ENCODE measurements at places on chromosomes 2 and 18.

GRCh38 chr2:11397513-11397912 is 53.1 kb upstream of the ROCK2 start:
- DNase-seq: no peak

DNA sequence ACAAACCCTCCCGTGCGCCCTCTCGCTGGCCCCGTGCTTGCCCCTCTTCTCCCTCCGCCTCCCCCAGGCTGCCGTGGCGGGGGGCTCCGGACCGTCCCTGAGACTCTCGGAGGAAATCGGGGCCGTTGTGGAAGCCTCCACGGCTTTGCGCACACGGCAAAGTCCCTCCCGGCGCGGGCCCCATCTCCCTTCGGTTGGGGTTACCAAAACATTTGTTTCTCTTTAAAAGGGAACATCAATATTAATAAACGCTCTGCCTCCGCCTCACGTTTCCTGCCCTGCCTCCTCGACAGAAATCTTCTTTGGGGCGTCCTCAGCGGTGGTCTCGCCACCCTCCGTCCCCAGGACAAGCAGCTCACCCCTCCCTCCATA is 3.8 kb downstream of the PAX3 start:
- no peak for DNase-seq

DNA sequence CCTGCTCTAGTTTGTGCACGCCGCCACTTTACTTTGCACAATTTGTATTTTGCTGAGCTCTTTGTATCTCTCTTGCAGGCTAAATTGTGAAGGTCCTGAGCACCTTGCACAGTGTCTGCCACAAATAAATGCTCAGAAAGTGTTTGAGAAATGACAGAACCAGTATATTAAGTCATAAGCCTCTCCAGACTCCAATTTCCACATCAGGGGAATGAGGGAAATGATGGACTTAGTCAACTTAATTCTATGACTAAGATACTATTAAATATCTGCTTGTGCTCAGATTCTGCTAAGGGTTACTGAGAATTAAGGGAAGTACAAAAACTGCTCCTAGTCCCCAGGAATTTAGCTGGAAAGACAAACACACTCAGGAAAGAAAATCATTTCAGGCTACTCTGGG is 239.1 kb upstream of the SLC14A2 start:
- no peak for DNase-seq

DNA sequence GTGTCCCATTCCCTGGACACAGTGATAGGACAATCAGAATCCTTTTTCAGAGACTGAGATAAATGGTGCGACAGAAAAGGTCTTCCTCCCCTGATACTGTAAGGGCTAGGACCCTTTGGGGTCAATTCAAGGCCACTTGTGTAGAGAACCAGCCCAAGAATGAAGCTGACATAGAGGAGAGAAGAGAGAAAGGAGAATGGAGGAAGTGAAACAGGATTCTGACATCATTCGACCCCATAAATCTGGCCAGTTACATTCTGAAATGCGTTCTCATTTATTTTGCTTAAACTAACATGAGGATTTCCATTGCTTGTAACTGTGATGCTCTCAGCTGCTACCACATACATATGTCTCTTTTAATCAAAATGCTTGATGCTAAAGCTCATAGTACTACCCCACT is 148.1 kb downstream of the TMEM163 start:
- DNase-seq: no peak

- DNase-seq: no peak
Observed at GRCh38 chr2:178702361-178702760, 104.9 kb downstream of the TTN start.

DNA sequence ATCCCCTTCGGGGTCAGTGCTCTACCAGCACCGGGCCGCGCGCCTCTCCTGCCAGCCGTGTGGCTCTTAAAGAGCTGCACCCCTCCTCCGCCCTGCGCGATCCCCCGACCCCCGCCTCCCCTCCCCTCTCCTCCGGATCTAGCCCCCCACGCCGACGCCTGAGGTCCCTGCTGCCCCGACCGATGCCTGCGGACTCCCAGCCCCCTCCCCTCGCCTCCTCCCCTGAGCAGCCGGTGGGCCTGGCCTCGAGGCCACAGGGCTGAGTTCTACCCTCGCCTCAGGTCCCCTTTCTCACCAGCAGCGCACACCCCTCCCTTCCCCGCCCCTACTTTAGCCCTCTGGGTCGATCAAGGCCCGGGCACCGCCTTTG is 5.8 kb upstream of the SIX3 start:
- no peak for DNase-seq

GRCh38 chr2:32738939-32739338 is 111.1 kb downstream of the TTC27 start:
- no peak for DNase-seq

DNA sequence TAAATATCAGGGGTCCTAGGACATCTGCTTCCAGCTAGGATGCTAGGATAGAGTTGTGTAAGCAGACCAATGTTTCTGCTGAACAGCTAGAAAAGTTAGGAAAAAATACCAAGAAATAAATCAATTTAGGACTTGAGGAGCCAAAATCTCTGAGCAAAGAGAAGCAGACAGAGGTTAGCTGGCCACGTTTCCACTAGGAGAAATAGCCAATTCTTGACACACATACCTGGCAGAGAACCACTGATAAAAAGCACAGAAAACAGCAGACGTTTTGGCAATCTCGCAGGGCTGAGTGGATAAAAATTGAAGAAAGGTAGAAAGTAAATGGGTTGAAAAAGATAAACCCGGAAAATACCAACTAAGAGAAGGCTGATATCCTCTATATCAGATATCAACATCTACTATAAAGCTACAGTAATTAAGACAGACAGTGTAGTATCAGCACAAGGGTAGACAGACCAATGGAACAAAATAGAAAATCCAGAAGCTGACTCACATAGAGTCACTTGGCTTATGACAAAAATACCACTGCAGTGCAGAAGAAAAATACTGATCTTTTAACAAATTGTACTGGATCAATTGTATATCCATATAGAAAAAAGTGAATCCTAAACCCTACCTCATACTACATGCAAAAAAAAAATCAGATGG is 306.1 kb upstream of the KLHL29 start:
- no peak for DNase-seq

DNA sequence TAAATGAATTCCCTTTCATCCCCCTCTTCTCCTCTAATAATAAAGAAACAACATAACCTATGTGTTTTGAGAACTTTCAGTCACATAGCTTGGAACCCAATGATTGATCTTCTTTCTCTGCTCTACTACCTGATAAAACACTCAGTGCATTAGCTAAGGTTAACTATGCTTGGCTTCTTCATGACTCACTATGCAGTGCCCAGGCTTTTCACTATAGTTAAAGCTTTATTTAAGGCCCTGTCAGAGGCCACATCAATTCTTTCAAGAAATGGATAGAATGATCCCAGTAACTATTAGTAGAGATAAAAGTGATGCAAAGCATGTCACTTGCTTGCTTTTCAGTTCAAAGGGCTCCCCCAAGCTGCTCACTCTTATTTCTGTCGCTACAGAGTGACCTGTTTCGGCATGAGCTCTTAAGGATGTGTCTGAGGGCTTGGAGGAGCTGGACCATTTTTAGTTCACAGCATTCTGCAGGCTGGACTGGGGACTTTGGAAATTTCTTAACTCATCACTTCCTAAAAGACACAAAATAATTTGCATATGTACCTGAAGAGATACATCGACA is 384.0 kb downstream of the LRRTM1 start:
- no peak for DNase-seq

DNA sequence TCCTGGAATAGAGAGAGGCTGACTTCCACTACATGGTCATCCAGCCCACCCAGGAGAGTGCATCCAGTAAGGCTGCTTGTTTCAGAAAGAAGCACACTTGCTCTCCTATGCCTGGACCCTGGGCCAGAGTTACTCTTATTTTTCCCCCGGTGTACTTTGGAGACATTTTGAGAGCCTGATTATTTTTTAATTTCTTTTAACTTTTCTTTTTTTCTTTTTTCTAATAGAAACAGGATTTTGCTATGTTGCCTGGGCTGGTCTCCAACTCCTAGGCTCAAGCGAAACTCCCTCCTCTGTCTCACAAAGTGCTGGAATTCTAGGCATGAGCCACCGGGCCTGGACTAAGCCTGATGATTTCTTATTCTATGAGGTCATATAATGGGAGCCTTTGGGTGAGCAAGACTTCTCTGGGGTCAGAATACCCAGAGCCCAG is 62.2 kb downstream of the RPL37A start:
- DNase-seq: no peak

All from CD8-positive, alpha-beta memory T cell (primary cell).